Activated naive CD8-positive, alpha-beta T cell treated with anti-CD3 and anti-CD28 coated beads, Interleukin-2, amount 10 ng/mL, durations not matched to agents 7 days and 5 days (primary cell): ENCODE measurements at places on chromosomes 13 and 19. TPM values are rescaled to one million over a fixed set of nuclear protein-coding genes. Genes with fewer than 3 reads are reported as not detected.

The ZNF66 gene
- total RNA-seq, result 16.7 TPM

The CILP2 gene
- 0.14 TPM for total RNA-seq

The TINCR gene
- 1.00 TPM for total RNA-seq

The METTL21C gene
- total RNA-seq, result not detected

The THAP8 gene
- total RNA-seq, result 6.7 TPM

The PCDH20 gene
- not detected for total RNA-seq

The GJB6 gene
- total RNA-seq, result 5.1 TPM

The NCR1 gene
- total RNA-seq, result 0.34 TPM

The FARP1 gene
- total RNA-seq, result 1.9 TPM

The CXCL17 gene
- total RNA-seq, result not detected

DNA sequence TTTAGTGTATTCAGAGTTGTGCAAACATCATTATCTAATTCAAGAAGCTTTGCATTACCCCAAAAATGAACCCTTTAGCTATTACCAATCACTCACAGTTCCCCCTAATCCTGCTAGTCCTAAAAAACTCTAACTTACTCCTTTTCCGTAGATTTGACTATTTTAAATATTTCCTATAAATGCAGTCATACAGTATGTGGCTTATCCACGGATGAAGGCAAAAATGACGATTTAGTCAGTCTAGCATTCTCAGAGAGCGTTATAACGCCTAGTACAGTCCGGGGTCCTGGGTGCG is 587 bp upstream of the ZNF383 start:
- no peaks in the 10 kb centered on the region for H3K27me3 ChIP-seq
- peaks cover 20% of the 10 kb centered on the region for H3K4me1 ChIP-seq
- DNase-seq, result no peak
- H3K36me3 ChIP-seq, result peaks cover 39% of the 10 kb centered on the region

GRCh38 chr19:8655340-8655709 is 24.9 kb downstream of the NFILZ start:
- H3K4me1 ChIP-seq, result peaks cover 12% of the 10 kb centered on the region
- peak; percentile 64 for DNase-seq
- H3K27ac ChIP-seq, result no peak overlapping the region

GRCh38 chr13:60114499-60115028 is 49.2 kb downstream of the DIAPH3 start:
- H3K27me3 ChIP-seq, result no peaks in the 10 kb centered on the region
- no peak overlapping the region for H3K27ac ChIP-seq
- no peaks in the 10 kb centered on the region for H3K4me1 ChIP-seq
- H3K36me3 ChIP-seq, result peaks cover 37% of the 10 kb centered on the region

GRCh38 chr13:39952249-39953233 is 297.1 kb downstream of the COG6 start:
- peaks cover 2% of the 10 kb centered on the region for H3K36me3 ChIP-seq
- H3K4me3 ChIP-seq, result no peak overlapping the region
- no peak overlapping the region for H3K27ac ChIP-seq
- DNase-seq, result no peak

GRCh38 chr19:45507872-45508416 is 665 bp downstream of the VASP start:
- peak overlapping the region; percentile 95 for H3K27ac ChIP-seq
- H3K27me3 ChIP-seq, result no peaks in the 10 kb centered on the region
- H3K4me3 ChIP-seq, result peak overlapping the region; percentile 98
- H3K4me1 ChIP-seq, result peaks cover 34% of the 10 kb centered on the region
- no peak for DNase-seq

DNA sequence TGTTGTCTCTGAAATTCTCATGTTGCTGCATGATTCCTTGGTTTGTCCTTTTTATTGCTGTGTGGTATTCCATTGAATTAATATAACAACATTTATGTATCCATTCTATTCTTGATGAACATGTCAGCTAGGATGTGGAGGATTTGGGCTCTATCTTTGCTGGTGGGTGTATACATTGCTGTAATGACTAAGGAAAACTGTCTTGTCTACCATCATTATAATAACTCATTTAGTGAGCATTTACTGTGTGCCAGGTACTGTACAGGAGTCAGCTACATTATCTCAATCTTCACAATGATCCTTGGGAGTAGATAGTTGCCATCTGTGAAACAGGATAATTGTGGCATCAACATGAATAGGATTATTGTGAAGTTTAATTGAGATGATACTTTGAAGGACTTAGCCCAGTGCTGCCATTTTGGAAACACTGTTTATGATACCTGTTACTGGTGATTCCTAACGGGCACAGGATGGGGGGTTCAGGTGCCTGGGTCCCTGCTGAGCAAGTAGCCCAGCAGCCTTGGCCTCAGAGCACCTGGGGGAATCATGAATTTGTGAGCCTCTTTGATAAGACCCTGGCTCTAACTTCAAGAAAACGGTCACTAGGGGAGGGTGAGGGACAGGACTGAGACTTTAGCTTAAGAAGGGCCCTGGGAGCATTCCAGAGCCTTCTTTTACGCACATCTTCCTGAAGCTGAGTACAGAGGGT is 1.8 kb upstream of the CCNE1 start:
- no peaks in the 10 kb centered on the region for H3K27me3 ChIP-seq
- peak overlapping the region; percentile 82 for H3K4me3 ChIP-seq
- DNase-seq, result no peak
- peaks cover 12% of the 10 kb centered on the region for H3K36me3 ChIP-seq
- H3K27ac ChIP-seq, result peak overlapping the region; percentile 12

- H3K36me3 ChIP-seq, result no peaks in the 10 kb centered on the region
- peaks cover 3% of the 10 kb centered on the region for H3K4me1 ChIP-seq
- no peak overlapping the region for H3K4me3 ChIP-seq
- DNase-seq, result no peak
- no peak overlapping the region for H3K27ac ChIP-seq
These were observed 39.9 kb upstream of the CEACAM8 start for GRCh38 chr19:42634409-42635232.

DNA sequence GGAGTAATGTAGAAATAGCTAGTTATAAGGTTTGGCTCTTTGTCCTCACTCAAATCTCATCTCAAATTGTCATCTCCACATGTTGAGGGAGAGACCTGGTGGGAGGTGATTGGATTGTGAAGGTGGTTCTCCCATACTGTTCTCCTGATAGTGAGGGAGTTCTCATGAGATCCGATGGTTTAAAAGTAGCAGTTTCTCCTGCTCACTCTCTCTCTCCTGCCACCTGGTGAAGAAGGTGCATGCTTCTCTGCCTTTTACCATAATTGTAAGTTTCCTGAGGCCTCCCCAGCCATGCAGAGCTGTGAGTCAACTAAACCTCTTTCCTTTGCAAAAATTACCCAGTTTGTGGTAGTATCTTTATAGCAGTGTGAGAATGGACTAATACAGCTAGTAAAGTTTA is 849.4 kb downstream of the DACH1 start:
- no peaks in the 10 kb centered on the region for H3K36me3 ChIP-seq
- H3K4me1 ChIP-seq, result no peaks in the 10 kb centered on the region
- no peak overlapping the region for H3K27ac ChIP-seq
- no peak for DNase-seq

- no peak overlapping the region for H3K27ac ChIP-seq
- H3K36me3 ChIP-seq, result no peaks in the 10 kb centered on the region
- DNase-seq, result no peak
- H3K4me1 ChIP-seq, result no peaks in the 10 kb centered on the region
These were observed 785.4 kb downstream of the UQCRFS1 start for GRCh38 chr19:28427376-28428083.

GRCh38 chr13:99980824-99981734 is 505 bp upstream of the ZIC2 start:
- H3K27me3 ChIP-seq, result peaks cover 66% of the 10 kb centered on the region
- H3K36me3 ChIP-seq, result no peaks in the 10 kb centered on the region
- H3K4me1 ChIP-seq, result peaks cover 19% of the 10 kb centered on the region
- peak; percentile 57 for DNase-seq

DNA sequence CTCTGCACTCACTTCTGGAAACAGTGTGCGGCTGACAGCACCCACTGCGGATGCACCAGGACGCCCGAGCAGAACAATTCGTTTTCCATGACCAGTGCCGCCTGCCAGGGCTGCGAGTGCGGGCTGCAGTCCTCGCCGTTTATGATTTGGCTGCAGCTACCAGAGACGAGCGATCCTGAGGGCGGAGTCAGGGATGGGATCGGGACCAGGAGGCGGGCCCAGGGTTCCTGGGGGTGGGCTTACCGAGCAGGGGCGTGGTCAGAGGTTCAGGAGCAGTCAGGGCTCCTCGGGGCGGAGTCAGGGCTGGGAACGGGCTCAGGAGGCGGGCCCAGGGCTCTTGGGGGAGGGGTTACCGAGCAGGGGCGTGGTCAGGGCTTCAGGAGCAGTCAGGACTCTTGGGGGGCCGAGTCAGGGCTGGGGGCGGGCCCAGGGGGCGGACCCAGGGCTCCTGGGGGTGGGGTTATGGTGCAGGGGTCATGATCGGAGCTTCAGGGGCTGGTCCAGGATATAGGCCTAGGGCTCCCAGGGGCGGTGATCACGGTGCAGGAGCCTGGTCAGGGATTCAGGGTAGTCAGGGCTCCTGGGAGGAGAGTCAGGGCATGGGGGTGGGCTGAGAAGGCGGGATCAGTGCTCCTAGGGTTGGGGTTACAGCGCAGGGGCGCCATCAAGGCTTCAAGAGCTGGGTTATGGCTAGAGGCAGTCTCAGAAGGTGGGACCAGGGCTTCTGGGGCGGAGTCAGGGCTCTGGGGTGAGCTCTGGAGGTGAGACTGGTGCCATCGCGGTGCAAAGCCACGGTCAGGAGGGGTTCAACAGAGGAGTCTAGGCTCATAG is 1.7 kb downstream of the KLK4 start:
- H3K27me3 ChIP-seq, result peaks cover 46% of the 10 kb centered on the region
- H3K27ac ChIP-seq, result no peak overlapping the region
- H3K4me3 ChIP-seq, result peak overlapping the region; percentile 18
- DNase-seq, result peak; percentile 41
- H3K36me3 ChIP-seq, result no peaks in the 10 kb centered on the region

DNA sequence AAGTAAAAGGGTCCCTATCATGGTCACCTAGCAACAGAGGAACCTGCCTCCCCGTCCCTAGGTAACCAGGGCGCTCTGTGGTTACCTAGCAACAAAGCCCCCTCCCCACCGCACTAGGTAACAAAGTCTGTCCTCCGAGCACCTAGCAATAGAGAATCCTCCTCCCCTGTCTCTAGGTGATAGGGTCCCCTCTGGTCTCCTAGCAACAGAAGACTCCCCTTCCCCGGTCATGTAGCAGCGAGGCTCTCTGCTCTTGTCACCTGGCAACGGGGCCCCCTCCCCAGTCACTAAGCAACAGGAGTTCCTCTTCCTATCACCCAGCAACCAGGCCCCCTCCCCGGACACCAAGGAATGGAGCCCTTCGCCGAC is 307 bp downstream of the JOSD2 start:
- H3K36me3 ChIP-seq, result peaks cover 8% of the 10 kb centered on the region
- H3K4me1 ChIP-seq, result peaks cover 18% of the 10 kb centered on the region
- peak overlapping the region; percentile 100 for H3K27ac ChIP-seq
- DNase-seq, result no peak

DNA sequence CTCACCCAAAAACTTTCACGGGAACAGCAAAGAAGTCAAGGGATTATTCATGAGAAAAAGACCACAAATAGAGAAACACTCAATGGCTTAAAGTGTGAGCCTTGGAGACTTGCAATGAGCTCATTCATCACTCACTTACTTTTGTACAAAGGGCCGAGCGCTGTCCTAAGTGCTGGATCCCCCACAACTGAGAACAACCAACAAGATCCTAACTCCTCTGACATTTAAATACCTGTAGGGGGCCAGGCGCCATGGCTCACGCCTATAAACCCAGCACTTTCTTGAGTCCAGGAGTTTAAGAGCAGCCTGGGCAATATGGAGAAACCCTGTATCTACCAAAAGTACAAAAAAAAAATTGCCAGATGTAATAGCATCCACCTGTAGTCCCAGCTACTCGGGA is 29.4 kb upstream of the ZNF507 start:
- no peak for DNase-seq
- no peaks in the 10 kb centered on the region for H3K27me3 ChIP-seq
- H3K36me3 ChIP-seq, result no peaks in the 10 kb centered on the region
- no peaks in the 10 kb centered on the region for H3K4me1 ChIP-seq

DNA sequence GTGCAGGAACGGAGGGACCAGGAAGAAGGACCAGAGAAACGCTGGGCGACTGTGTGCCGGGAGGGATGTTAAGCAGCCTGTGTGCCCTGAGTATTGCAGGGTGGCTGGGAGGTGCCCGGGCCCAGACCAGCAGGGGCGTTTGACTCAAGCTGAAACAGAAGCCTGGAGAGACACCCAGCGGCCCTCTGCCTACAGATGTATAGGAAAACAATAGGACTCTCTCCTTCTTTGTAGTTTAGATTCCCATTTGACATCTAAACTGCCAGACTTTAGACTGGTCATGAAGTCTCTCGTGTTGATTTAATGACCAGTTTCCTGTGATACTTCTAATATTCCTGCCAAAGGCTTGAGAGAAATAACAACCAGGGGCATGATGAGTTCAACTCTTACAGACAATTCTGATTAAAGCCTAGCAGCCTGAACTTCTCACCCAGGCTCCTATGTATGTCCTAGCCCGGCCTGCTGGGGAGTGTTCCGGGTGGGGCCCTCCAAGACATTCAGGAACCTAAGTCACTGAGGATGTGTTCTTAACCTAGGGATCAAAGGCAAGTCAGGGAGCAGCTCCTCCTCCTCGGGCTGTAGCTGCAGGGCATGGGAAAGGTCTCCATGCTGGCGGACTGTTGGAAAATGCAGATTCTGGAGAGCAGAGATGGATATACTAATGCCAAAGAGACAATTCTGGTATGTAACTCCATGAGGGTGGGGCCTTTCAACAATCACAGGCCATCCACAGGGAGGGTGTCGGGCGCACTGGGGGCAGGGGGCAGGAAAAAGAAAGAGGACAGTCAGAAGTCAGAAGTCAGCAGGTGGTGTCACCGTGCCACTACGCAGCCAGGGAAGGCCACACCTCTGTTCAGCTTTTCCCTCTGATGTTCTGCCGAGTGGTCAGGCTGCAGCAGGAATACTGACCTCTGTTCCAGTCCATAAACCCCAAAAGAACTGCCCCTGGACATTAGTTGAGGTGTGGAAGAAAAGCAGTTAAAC is 131.8 kb downstream of the STARD13 start:
- no peak for DNase-seq
- no peak overlapping the region for H3K4me3 ChIP-seq
- no peak overlapping the region for H3K27ac ChIP-seq
- no peaks in the 10 kb centered on the region for H3K4me1 ChIP-seq
- peaks cover 6% of the 10 kb centered on the region for H3K27me3 ChIP-seq

DNA sequence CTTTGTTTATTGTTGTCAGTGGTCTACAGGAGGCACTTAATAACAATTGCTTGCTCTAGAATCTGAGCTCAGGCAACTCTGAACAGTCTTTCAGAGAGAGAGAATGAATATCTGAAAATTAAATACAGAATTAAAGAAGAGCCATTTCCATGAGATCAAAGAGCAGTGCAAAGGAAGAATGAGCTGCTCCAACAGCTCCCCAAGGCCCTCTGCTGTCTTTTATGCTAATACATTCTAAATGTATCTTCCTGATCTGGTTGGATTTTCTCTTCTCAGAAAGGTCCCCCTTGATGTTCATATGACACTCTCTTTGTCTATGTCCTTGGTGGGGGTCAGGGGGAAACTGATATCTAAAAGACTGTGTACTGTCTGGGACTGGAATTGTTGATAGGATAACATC is 1029.6 kb downstream of the PCDH9 start:
- H3K4me1 ChIP-seq, result no peaks in the 10 kb centered on the region
- DNase-seq, result no peak
- H3K4me3 ChIP-seq, result no peak overlapping the region
- H3K27me3 ChIP-seq, result no peaks in the 10 kb centered on the region
- no peak overlapping the region for H3K27ac ChIP-seq

- H3K4me3 ChIP-seq, result peak overlapping the region; percentile 70
- H3K27me3 ChIP-seq, result no peaks in the 10 kb centered on the region
- peaks cover 2% of the 10 kb centered on the region for H3K36me3 ChIP-seq
- DNase-seq, result no peak
- peaks cover 18% of the 10 kb centered on the region for H3K4me1 ChIP-seq
These were observed 133.9 kb downstream of the AKAP11 start for GRCh38 chr13:42405665-42406390.

GRCh38 chr13:45224176-45224575 is 23.3 kb upstream of the KCTD4 start:
- no peaks in the 10 kb centered on the region for H3K27me3 ChIP-seq
- H3K27ac ChIP-seq, result no peak overlapping the region
- H3K4me1 ChIP-seq, result no peaks in the 10 kb centered on the region
- H3K4me3 ChIP-seq, result no peak overlapping the region
- H3K36me3 ChIP-seq, result peaks cover 15% of the 10 kb centered on the region
